KBM-7 (cell line): ENCODE measurements at places on chromosomes 11 and 22.
A peak's percentile ranks its signal among the peaks of the same experiment; 100 is the strongest.

DNA sequence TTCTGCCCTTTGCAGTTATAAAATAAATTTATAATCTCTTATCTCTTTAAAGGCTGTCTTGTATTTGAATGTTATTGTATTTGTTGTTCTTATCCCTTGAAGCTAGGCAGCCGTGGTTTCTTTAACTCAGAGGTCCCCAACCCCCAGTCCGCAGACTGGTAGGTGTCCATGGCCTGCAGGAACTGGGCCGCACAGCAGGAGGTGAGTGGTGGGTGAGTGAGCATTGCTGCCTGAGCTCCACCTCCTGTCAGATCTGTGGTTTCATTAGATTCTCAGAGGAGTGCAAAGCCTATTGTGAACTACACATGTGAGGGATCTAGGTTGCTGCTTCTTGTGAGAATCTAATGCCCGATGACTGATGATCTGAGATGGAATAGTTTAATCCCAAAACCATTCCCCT, 380.0 kb upstream of the CCDC90B start:
- DNase-seq: no peak

GRCh38 chr11:128964463-128964930, 21.8 kb upstream of the TP53AIP1 start:
- no peak for DNase-seq

GRCh38 chr11:73157101-73158010, 15.2 kb upstream of the FCHSD2 start:
- DNase-seq: peak; percentile 77

DNA sequence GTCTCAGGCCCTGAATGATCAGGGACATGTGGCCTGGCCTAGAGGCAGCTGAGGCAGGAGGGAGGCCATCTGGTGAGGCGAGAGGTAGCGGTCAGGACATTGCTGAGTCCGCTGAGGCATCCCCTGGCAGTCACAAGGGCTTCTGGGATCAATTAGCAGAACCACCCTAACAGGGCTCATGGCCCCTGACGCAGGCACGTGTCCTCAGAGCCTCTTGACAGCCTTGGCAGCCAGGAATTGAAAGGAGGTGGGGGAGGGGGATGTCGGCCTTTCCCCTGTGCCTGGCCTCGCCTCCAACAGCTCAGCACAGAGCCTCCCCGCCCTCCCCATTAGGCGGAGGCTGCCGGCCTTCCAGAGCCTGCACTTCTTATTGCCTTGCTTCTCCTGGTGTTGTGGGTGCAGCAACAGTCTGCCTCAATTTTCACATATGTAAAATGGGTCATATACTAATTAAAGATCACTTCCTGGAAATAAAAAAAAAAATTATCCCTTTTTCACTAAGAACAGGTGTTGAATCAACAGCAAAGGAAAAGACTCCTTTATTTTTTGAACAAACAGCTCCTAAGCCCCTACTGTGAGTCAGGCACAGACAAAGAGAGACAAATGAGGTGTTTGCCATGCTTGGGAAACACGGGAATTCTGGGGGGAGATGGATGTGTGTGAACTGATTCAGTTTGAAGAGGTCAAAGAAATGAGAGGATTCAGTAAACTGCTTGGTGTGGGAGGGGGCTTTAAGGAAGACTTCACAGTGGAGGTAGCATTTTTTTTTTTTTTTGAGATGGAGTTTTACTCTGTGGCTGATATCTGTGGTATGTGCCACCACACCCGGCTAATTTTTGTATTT, 55.3 kb downstream of the NFAM1 start:
- no peak for DNase-seq

DNA sequence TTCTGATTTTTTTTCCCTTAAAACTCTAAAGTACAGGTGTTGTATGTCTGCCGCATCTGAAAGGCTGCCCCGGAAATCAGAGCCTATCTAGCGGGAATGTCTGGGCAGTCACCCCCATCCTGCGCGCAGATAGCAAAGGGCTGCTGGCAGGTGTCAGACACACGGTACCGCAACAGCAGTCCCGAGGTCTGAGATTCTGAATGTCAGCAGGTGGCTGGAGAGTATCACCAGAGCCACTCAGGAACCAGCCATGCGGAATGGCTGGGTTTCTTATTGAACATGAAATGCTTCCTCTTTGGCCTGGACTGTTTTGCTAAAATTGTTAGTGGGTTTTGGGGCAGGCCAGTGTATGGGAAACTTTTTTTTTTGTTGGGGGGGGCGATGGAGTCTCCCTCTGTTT, 53.3 kb downstream of the CERK start:
- peak; percentile 52 for DNase-seq

- DNase-seq: no peak
Observed at GRCh38 chr22:20574920-20575353, 67.5 kb downstream of the MED15 start.

- DNase-seq: no peak
Observed at GRCh38 chr11:2558397-2558796, 113.6 kb downstream of the KCNQ1 start.

GRCh38 chr22:38246692-38247091, 26.1 kb downstream of the TMEM184B start:
- no peak for DNase-seq

DNA sequence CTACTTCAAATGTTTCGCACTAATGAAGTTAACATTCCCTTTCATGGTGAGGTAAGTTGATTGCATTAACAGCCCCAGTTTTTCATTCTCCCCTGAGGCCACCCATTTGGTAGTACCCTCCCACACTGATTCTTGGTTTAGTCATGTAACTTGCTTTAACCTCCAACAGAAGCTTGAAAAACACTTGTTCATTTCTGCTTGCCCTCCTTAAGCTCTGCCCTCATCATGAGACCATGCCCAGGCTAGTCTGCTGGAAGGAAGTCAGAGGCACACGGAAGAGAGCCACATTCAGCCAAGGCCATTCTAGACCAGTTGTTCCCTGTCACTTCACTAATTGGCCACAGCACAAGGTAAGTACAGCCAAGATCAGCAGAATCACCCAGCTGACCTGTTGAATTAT, 50.7 kb upstream of the CD44 start:
- no peak for DNase-seq

- DNase-seq: no peak
Observed at GRCh38 chr11:17314232-17314547, 37.4 kb upstream of the NCR3LG1 start.

DNA sequence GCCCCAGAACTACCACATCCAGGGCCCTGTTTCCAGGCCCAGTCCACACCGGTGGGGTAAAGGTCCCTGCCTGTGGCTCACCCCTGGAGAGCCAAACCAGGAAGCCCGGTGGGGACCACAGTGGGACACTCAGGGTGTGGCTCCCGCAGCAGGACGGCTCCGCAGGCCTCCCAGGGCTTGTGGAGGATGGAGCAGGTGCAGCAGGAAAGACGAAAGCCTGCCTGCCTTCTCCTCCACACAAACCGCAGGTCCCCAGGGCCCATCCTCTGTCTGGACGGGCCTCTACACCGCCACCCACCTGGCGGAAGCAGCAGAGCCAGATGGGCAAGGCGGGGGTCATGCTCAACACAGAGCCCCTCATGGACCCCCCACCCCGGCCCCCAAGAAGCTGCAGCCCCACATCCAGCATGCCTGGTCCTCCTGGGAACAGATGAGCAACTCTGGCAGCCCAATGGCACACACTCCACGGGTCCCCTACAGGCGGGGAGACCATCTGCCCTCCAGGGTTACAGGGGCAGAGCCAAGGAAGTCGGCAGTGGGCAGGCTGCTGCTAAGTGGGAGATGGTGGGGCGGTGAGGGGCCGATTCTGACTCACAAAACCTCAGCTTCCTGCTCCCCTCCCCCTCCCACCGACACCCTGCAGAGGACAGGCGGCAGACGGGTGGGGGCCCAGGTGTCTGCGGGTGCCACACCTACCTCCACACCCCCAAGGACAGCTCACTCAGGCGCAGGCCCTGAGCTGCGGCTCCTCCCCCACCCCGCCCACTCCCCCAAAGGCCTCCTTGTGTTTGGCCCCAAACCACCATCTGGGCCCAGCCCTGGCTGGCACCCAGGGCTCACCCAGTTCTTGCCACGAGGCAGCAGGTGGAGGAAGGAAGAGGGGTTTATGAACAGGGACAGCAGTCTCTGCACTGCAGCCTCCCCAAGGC, 5.2 kb downstream of the SBF1 start:
- DNase-seq: peak; percentile 94

DNA sequence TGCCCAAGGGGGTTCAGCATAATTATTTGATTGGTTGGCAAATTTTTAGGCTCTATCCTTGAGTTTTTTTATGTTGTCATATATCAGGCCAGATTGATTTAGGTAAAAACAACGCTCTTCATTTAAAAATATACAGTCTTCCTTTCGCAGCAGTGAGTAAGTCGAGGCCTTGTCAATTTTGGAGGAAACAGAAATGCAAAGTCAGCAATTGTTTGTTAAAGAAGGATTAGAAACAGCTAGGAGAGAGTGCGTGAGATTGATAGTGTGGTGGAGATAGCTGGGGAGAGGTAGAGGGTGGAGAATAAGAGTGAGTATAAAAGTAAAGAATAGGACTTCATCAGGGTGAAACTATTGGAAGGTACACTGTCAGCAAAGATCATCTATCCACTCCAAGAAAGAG, 830.8 kb downstream of the LUZP2 start:
- DNase-seq: no peak

DNA sequence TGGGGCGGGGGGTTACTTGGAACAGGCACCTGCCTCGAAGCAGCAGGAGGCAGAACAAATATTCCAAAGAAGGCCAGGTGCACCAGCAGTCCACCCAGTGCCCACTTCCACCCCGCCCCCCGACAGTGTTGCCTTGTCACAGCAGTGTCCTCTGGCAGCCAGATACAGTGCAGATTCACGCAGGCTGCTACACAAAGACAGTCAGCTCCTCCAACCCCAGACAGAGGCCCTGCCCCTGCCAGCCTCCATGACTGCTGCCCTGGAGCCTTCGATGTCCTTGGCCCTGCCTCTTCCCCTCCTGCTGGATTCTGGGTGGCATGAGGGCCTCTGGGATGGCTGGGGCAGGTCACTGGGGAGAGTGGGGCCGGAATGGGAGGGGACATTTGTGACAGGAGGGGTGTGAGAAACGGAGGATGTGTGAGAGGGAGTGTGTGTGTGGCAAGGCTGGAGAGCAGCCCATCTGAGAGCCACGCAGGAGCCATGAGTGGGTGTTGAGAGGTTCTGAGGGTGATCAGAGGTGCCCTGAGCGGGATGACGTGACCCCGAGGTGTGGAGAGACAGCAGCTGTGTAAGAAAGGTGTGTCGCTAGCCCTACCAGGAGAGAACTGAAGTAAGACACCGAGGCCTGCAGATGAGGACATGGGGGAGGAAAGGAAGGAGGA, 173.7 kb downstream of the CEP164 start:
- DNase-seq: no peak

GRCh38 chr11:3155691-3156258, 9.3 kb downstream of the OSBPL5 start:
- DNase-seq: no peak

- no peak for DNase-seq
Observed at GRCh38 chr11:84468235-84468634, 1158.9 kb downstream of the DLG2 start.

DNA sequence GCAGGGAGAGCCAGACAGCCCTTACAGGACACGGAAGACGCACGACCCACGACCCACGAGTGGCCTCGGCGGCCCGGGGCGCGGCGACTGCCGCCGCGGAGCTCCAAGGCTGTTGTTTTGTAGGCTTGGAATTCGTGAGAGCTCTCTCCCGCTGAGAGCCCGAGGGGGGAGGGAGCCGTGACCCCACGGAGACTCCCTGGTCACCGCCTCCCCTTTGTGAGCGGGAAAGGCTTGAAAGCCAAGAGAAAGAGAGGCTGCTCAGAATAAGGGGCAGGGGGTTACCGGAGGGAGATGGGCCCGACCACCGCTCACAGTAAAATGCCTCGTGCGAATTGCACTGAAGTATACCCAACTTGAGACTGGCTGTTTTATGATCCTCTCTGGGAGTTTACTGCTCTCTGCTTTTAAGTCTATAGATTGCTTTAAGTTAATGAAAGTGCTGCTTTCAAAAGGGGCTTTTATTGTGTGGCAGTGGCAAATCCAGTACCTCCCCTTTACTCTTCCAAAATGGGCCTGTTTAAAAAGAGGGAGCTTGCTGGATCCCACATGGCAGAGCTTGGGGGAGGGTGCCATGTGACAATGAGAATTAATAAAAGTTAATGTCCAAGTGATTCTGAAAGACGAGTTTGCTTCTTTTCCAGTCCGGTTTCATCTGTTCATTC, 2.9 kb downstream of the PKNOX2 start:
- DNase-seq: no peak

GRCh38 chr11:10493041-10493663, 38.1 kb downstream of the AMPD3 start:
- no peak for DNase-seq

DNA sequence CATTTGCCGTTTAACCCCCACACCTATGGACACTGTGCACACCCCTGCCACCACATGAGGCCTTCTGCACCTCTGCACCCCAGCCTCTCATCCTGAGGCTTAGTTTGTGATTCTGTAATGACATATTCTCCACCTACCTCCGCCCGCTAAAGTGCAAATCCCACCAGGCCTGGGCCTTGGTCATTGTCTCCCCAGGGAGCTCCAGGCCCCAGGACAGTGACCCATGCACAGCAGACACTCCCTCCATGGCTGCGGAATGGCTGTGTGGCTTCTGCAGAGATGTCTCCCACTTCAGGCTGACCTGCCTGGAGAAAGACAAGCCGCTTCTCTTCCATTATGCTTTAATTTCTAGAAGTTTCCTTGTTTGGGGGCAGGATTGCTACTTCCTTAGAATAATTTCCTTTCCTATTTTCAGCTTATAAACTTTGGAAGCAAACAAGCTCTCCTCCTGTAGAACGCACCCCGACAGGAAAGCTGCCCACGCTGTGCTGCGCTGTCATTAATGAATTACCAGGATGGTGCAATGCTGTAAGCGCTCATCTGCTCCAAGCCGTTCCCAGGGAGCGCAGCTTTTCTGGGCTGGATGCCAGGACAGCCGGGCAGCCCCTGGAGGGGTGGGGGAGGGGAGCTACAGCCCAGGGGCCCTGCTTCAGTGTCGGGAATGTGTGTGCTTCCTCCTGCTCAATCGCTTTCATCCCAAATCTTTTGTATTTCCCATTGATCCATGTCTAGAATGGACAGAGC, 618.0 kb downstream of the BRD1 start:
- no peak for DNase-seq

DNA sequence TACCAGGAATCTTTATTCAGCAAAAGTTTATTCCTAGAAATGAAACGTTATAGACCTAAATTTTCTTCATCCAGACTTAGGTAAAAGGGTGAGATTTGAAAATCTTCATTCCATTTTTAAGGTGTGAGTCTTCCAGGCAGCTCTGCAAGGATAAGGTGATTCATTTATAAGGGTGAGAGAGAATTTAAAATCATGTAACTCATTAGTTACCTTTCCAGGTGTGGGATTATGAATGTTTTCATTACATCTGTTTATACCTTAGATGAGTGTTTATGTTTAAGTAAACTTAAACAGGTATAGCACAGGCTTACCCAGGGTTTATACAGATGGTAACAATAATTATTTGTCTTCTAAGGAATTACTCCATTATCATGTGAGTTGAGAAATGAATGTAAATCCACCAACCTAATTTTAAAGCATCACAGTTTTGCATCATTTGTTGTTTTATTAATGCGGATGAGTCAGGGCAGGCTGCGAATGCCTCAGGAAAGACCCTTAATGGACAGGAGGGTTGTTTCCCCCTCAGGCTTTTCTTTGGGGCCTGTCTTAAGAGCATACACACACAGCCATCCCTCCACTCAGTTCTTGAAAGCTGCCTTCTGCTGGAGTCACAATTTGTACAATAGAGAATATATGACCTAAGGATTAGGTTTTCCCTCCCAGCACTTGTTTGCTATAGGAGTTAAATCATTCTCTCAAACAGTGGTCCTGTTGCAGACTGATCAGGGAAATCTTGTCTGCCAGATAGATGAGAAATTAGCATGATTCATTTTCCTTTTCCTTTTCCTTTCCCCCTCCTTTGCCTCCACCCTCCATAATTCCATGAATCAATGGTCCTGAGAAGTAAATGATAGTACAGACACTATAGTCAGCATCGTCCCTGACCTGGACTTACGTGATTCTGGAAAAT, 3.0 kb downstream of the PRSS23 start:
- no peak for DNase-seq
